ENCODE measurements at places on chromosomes 1 and 21. TPM values are rescaled to one million over a fixed set of nuclear protein-coding genes. Genes with fewer than 3 reads are reported as not detected.

The RPL22 gene
- polyA plus RNA-seq: 731 TPM

The SPATC1L gene
- polyA plus RNA-seq: 11.4 TPM

The ANKRD34A gene
- polyA plus RNA-seq: 0.51 TPM

The RGS8 gene
- polyA plus RNA-seq: 0.03 TPM

The UBAP2L gene
- polyA plus RNA-seq: 178 TPM

The SYT6 gene
- 1.4 TPM for polyA plus RNA-seq

GRCh38 chr1:38102636-38103035 lies 56.0 kb upstream of the POU3F1 start:
- no peak for DNase-seq

DNA sequence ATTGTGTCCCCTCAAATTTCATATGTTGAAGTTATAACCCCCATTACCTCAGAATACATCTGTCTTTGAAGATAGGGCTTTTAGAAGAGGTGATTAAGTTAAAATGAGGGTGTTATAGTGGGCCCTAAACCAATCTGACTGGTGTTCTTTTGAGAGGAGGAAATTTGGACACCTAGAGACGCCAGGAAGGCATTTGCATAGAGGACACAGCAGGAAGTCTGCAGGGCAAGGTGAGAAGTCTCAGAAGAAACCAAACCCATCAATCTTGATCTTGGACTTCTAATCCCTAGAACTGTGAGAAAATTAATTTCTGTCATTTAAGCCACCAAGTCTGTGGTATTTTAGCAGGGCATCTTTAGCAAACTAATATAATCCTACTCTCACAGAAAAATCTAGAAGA lies 13.0 kb downstream of the GOLPH3L start:
- no peak for DNase-seq

DNA sequence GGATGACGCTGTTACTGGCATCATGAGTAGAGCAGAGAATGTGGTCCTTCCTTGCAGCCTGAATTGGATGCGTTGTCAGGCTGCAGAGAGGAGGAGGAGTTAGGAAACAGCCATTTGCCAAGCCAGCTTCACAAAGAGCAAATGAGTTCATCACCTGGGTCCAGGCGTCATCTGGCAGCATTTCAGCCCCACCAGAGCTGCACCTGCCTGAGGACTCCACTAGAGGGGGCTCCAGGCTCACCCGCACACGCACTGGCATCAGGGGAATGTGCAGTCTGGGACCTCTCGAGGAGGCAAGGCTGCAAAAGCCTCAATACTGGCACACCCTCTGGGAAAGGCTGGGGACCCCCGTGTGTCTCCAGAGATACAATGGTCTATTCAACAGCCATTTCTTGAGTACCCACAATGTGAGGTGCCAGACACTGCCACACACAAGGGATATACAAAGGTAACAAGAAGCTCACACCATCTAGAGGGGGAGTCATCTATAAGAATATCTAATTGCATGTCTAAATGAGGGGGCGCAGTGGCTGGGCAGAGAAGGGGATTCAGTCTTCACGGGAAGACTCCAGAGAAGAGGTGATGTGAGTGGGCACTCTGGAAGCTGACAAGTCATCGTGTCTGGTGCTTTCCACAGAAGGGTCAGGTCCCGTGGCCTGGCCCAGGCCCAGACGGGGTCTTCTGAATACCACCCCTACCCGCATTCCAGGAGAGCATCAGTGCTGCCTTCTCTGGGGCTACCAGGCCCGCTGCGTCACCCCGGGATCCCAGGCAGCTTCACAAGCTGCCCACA lies 53.5 kb upstream of the CNTN2 start:
- DNase-seq: peak; percentile 63

DNA sequence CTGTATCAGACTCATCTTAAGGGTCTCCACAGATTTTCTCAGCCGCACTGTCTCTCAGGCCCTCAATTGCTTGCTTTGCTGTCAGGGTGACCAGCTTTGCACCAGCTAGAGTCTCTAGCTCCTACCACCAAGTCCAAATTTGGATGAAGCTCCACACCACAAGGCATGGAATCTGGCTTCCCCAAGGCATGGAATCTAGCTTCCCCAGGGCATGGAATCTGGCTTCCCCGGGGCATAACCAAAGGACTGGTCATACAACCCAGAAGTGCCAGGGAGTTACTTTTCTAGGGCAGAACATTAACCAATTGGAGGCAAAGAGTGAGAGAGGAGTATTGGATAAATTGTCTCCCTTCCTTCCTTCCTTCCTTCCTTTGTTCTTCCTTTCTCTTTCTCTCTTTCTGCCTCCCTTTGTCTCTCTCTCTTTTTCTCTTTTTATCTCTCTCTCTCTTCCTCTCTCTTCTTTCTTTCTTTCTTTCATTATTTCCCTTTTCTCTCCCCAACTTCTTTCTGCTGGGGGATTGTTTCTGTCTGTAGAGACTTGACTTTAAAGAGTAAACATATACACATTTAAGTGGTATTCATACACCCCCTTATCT lies 76.9 kb upstream of the HAO2 start:
- DNase-seq: no peak

DNA sequence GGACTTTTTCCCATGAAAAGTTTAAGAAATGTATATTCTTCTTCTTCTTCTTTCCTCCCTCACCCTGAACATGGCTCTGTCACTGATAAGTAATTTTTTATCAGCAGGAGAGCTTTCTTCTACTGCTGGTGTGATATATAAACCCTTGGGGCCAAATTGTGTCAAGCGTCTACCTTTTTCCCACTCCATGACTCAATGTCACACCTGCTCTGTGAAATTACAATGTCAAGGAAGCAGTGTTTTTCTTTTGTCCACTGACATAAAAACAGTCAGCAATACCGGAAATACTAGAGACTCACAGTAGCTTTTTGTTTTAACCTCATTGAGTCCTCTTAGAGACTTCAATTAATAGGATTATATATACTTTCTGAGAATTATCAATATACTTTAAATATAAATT lies 416.2 kb upstream of the ADGRL4 start:
- DNase-seq: no peak

DNA sequence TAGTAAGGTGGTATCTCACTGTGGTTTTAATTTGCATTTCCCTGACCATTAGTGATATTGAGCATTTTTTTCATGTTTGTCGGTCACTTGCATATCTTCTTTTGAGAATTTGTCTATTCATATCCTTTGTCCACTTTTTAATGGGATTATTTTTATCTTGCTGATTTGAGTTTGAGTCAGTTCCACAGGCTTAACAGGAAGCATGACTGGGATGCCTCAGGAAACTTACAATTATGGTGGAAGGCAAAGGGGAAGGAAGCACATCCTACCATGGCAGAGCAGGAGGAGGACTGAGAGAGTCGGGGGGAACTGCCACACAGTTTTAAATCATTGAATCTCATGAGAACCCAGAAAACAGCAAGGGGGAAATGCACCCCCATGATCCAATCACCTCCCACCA lies 51.1 kb downstream of the ODF2L start:
- no peak for DNase-seq

DNA sequence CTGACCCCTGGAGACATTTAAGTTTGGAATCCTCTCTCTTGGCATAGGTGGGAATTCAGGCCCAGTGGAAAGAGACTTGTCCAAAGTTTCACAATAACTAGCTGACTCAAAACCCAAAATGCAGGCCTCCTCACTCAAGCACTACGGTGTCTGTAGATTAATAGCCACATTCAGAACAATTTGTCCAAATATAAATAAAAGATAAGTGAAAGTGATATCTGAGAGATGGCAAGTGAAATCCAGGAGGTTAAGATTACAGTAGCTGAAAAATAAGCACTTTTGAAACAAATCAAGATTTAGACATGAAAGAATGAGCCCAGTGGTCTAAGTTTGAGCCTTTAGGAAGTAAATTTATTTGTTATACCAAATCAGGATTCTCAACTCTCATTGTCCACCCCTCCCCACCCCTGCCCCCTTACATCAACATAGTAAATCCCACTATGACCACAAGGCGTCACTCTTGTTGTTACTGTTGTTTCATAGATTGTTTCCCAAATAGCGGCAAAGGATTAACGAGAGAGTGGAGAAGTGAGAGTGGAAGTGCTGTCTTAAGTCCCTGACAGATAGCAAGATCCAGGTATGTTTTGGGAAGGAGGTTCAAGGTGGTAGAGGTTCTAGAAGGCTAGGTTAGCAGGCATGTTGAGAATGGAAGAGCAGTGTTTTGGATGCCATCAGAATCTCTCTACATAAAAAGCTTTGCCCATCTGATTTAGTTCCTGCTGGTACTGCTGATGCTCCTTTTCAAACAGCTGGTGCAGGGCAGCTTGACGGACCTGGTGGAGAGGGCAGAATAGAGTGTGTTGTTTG lies 7.1 kb upstream of the TPM3 start:
- peak; percentile 57 for DNase-seq

GRCh38 chr1:184025242-184025675 lies 12.3 kb downstream of the COLGALT2 start:
- no peak for DNase-seq

- no peak for DNase-seq
Measured at GRCh38 chr21:36841866-36842265, 124.6 kb downstream of the HLCS start.

- peak; percentile 16 for DNase-seq
Measured at GRCh38 chr1:68600049-68600661, 103.3 kb upstream of the DEPDC1 start.

DNA sequence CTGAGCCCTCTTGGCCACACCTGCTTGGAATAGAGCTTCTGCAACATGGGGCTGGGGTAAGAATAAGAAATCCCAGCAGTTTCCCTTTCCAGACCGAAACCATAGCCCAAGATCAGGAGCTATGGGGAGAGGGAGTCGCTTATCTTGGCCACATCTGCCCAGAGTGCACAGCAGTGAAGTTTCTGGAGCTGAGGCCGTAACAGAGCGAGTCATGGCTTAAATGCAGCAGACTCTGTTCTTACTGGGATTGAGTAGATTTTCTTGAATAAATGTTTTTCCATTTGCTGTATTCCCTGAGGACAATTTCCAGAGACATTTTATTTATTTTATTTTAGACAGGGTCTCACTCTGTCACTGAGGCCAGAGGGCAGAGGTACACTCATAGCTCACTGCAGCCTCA lies 33.5 kb downstream of the CFAP57 start:
- DNase-seq: no peak

GRCh38 chr1:30773722-30774358 lies 16.3 kb upstream of the LAPTM5 start:
- DNase-seq: no peak

GRCh38 chr1:83693427-83694126 lies 305.4 kb downstream of the TTLL7 start:
- peak; percentile 10 for DNase-seq

GRCh38 chr1:204475656-204476432 lies 18.8 kb downstream of the PIK3C2B start:
- DNase-seq: no peak

DNA sequence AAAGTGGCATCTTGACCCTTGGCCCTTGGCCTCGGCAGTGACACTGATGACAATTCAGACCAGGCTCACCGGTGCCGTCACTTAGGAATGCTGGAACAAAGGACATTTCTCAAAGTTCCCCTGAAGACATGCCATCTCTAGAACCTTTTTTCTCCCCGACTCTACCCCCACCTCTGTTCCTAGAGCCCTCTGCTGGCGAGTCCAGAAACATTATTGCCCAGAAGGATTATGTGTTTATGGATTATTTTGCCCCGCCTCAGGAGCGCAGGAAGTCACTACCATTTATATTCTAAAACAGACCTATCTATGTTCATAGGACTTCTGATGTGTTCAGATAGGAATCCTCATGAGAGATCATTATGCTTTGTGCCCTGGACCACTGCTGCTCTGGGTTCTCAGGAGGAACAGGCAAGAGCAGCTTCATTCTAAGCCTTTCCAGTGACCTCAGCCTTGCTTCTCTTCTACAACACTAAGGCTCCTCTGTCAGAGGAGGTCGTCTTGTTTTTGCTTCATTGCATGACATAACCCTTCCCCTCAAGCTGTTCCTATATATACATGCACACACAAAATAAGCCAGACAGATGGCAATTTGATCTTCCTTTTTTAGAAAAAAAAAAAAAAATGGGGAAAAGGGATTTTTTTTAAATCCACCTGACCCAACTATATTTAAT lies 12.4 kb upstream of the SHISA4 start:
- no peak for DNase-seq

DNA sequence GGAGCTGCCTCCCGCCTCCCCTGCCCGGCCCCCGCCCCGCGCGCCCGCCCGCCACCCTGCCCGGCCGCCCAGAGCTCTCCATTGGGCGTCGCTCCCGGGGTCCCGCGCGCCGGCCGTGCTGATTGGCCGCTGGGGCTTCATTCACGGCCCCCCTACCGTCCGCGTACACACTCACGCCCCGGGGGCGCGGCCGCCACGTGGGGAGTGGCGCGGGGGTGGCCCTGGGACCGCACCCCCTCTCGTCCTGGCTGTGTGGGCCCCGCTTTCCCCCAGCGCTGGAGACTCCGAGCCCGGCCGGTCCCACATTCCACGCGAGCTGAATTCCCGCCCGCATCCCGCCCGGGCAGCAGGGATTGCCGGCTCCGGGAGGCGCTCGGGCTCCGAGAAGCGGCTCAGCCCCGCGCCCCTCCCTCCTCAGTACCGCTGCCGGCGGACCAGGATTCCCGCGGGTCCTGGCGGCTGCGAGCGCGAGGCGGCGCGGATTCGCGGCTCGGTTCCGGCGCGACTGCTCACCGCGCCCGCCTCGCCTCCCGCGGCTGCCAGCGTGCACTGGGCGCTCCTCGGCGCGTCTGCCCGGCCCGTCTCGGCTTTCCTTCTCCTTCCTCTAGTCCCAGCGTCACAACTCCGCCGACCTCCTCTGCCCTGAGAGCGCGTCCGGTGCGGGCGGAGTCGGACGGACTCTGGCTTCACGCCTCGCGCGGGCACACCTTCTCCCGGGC lies 450 bp upstream of the POU3F1 start:
- no peak for DNase-seq

DNA sequence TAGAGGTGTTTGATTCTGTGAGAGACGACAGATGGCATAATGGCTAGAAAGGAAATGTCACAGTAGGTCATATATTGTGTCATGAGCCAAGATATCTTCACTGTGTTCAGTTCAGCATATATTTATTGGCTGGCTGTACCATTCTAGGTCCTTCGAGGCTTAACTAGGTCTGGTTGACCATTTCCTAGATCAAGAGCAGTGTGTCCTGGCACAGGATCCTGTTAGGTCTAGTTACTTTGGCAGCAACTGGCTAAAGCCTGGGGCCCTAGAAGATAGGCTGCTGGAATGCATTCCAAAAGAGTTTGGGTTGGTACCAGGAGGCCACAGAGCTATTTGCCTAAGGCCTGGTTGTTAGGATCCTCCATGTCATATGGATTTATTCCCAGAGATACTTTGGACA lies 20.9 kb downstream of the ZBTB40 start:
- no peak for DNase-seq

- no peak for DNase-seq
Measured at GRCh38 chr1:15219280-15220023, 27.6 kb upstream of the FHAD1 start.

All from right renal cortex interstitium (tissue), 3 donors.